ENCODE measurements at places on chromosomes 3 and 15. TPM values are rescaled to one million over a fixed set of nuclear protein-coding genes. Genes with fewer than 3 reads are reported as not detected.

Gene IL5RA
- not detected for total RNA-seq

Gene VGLL3
- not detected for total RNA-seq

- no peaks in the 10 kb centered on the region for H3K36me3 ChIP-seq
- DNase-seq: no peak
- H3K27me3 ChIP-seq: no peaks in the 10 kb centered on the region
- no peaks in the 10 kb centered on the region for H3K4me1 ChIP-seq
- no peak overlapping the region for H3K27ac ChIP-seq
Measured at GRCh38 chr15:36964626-36965025, 135.7 kb downstream of the MEIS2 start.

DNA sequence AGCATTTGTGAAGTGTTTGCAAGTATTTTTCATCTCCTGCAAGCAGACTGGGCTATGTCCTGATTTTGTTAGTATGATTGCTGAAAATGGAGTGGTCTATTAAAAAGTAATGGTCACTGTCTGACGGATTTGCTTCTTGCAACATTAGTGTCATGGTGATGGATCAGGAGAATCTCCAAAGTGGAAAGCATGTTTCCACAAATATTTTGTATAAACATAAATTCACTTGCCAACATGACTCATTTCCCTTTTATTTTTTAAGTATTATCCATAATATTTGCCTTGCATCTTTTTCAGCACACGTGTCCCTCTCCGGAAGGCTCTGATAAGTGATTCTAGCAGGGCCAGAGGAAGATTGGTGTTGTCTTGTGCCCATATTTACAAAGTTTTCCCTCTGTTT, 27.4 kb upstream of the CACNA2D3 start:
- no peak overlapping the region for H3K27ac ChIP-seq
- H3K4me1 ChIP-seq: no peaks in the 10 kb centered on the region
- peaks cover 4% of the 10 kb centered on the region for H3K27me3 ChIP-seq
- DNase-seq: no peak

DNA sequence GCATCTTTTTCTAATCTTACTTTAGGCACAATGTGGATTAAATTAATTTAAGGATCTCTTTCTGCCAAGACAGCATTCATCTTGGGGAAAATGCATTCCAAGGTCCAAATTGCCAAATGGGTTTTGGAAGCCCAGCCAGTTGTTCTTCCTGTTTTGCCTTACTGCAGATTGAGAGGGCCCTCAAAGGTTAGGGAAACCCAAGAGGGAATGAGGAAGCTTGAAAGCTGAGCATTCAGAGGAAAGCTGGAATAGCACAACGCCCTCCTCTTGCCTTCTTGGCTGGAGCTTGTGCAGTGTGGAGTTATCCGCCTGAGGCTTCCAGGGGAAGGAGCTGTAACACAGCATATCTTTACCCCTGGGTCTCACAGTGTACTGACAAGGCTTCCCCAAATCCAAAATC, 18.2 kb upstream of the SACM1L start:
- no peak overlapping the region for H3K4me3 ChIP-seq
- peaks cover 42% of the 10 kb centered on the region for H3K4me1 ChIP-seq
- H3K27me3 ChIP-seq: no peaks in the 10 kb centered on the region
- peaks cover 51% of the 10 kb centered on the region for H3K36me3 ChIP-seq

GRCh38 chr15:75982468-75982867, 29.8 kb downstream of the NRG4 start:
- no peaks in the 10 kb centered on the region for H3K4me1 ChIP-seq
- no peak overlapping the region for H3K27ac ChIP-seq
- DNase-seq: no peak

GRCh38 chr15:40510201-40510600, 39.4 kb downstream of the CHST14 start:
- H3K4me3 ChIP-seq: no peak overlapping the region
- no peaks in the 10 kb centered on the region for H3K36me3 ChIP-seq
- no peak overlapping the region for H3K27ac ChIP-seq
- no peak for DNase-seq

- no peak for DNase-seq
- peaks cover under 1% of the 10 kb centered on the region for H3K27me3 ChIP-seq
- H3K4me1 ChIP-seq: no peaks in the 10 kb centered on the region
- H3K36me3 ChIP-seq: no peaks in the 10 kb centered on the region
- no peak overlapping the region for H3K27ac ChIP-seq
- no peak overlapping the region for H3K4me3 ChIP-seq
Measured at GRCh38 chr3:157420606-157421130, 16.0 kb upstream of the PTX3 start.

GRCh38 chr3:134699141-134699711, 48.4 kb upstream of the KY start:
- DNase-seq: no peak
- no peak overlapping the region for H3K4me3 ChIP-seq
- no peak overlapping the region for H3K27ac ChIP-seq
- H3K4me1 ChIP-seq: no peaks in the 10 kb centered on the region

- H3K4me1 ChIP-seq: peaks cover 29% of the 10 kb centered on the region
- no peaks in the 10 kb centered on the region for H3K36me3 ChIP-seq
- no peak for DNase-seq
- H3K27ac ChIP-seq: peak overlapping the region; percentile 89
- H3K27me3 ChIP-seq: no peaks in the 10 kb centered on the region
- peak overlapping the region; percentile 83 for H3K4me3 ChIP-seq
Measured at GRCh38 chr3:183637106-183637486, 1.7 kb downstream of the KLHL24 start.

DNA sequence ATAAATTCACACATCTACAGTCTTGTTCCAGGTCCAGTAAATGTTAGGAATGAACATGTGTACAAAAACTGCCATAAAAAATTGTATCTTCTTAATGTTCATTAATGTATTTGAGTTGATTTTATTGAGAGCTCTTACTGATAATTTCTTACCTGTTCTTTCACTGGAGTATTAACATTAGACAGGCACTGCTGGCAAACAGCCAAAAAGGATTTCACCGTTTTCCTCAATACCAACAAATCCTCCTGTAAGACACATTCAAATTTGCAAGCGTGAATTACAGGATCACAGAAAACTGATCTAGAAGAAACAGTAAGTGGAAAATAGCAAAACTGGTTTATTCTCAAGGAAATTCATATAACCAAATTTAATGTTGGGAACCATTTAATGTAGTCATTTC, 127.4 kb downstream of the PCCB start:
- H3K27ac ChIP-seq: no peak overlapping the region
- H3K27me3 ChIP-seq: no peaks in the 10 kb centered on the region
- H3K4me1 ChIP-seq: no peaks in the 10 kb centered on the region
- peaks cover 24% of the 10 kb centered on the region for H3K36me3 ChIP-seq
- H3K4me3 ChIP-seq: no peak overlapping the region

Gene AMT
- total RNA-seq: 3.2 TPM

DNA sequence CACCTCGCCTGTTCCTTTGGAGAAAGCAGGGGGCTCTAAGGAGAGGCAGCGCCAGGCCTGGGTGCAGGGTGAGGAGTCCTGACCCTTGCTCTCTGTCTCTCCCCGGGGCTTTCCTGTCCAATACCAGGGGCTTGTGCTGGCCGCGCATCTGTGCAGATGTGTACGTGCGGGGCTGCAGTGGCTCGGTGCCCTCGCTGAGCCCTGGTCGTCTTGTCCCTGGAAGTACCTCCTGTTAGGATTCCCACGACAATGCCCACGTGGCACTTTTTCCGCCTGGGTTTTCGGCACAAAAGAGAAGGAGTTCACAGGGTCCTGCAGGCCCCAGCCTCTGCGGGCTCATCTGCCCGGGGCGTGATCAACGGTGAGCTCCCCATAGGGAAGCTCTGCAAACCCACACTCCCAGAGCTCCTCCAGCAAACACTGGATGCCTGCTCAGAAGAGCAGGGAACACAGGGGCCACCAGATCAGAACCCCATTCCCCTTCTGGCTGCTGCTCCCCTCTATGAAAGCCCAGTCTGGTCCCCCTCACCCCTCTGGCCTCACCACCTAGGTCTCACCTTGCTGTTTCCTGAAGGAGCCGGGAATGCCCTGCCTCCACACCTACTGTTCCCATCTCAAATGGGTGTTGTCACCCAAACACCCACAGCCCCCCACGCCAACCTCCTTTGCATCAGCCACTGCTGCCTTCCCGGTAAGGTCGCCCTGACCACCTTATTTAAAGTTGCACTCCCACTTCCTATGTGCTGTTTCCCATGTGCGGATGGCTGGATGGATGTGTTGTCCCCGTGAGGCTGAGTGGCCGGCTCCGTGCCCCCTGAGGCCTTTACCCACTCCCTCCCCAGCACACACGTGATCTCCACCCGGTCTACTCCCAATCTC, 62.6 kb upstream of the PRR20G start:
- H3K4me3 ChIP-seq: no peak overlapping the region
- no peaks in the 10 kb centered on the region for H3K36me3 ChIP-seq
- no peaks in the 10 kb centered on the region for H3K4me1 ChIP-seq
- H3K27ac ChIP-seq: no peak overlapping the region

- no peaks in the 10 kb centered on the region for H3K27me3 ChIP-seq
- no peaks in the 10 kb centered on the region for H3K4me1 ChIP-seq
- DNase-seq: no peak
- no peak overlapping the region for H3K27ac ChIP-seq
- no peak overlapping the region for H3K4me3 ChIP-seq
Measured at GRCh38 chr3:75938921-75939320, 153.6 kb upstream of the ZNF717 start.

GRCh38 chr15:93072411-93073394, 16.3 kb downstream of the RGMA start:
- peaks cover 13% of the 10 kb centered on the region for H3K4me1 ChIP-seq
- H3K4me3 ChIP-seq: peak overlapping the region; percentile 26
- no peaks in the 10 kb centered on the region for H3K36me3 ChIP-seq
- H3K27ac ChIP-seq: no peak overlapping the region

DNA sequence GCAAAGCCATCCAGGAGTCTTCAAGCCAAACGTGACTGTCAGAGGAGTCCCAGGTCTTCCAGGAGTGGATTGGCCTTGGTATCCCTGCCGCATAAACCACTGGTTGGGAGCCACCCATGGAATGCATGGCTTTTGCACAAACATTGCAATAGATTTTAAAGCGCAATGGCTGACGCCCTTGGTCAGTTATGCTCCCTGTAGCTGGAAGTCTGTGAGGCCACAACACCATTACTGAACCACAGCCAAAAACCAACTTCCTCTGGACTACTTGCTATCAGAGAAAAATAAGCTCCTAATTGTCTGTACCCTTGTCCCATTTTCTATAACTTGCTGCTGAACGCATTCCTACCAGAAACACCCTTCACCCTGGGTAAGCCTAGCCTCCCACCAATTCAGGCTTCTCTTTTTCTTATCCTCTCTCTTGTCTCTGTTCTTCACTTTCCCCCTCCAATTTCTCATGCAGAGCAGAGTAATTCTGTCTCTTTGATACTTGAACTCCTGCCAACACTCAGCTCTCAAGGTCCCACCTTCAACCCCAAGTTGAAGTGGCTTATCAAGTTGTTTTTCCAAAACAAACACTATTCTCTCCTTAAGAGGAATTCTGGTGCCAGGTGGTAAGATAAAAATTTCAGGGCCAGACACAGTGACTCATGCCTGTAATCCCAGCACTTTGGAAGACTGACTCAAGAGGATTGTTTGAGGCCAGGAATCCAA, 176.4 kb upstream of the UBE2E1 start:
- DNase-seq: no peak
- no peak overlapping the region for H3K27ac ChIP-seq
- no peaks in the 10 kb centered on the region for H3K4me1 ChIP-seq
- H3K4me3 ChIP-seq: no peak overlapping the region
- H3K27me3 ChIP-seq: peaks cover 7% of the 10 kb centered on the region

Gene AGBL1
- not detected for total RNA-seq

- peaks cover 39% of the 10 kb centered on the region for H3K27me3 ChIP-seq
- no peak overlapping the region for H3K27ac ChIP-seq
- DNase-seq: no peak
- no peak overlapping the region for H3K4me3 ChIP-seq
Measured at GRCh38 chr3:62873451-62873760, 1.8 kb downstream of the CADPS start.

Gene MESP1
- total RNA-seq: 5.1 TPM

DNA sequence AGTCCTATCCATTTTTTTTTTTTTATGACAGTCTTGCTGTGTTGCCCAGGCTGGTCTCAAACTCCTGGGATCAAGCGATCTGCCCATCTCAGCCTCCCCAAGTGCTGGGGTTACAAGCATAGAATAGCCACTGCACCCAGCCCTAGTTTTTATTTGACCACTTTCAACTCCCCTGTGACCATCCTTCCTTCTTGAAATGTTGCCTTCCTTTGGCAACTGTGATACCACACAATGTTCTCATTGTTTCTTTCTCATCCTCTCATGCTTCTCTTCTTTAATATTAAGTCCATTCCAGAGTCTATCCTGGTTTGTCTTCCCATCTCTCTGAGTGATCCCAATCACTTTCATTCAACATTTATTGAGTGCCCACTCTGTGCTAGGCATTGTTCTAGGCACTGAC, 7.9 kb upstream of the GPD1L start:
- DNase-seq: no peak
- H3K36me3 ChIP-seq: peaks cover 3% of the 10 kb centered on the region
- peaks cover 24% of the 10 kb centered on the region for H3K27me3 ChIP-seq
- no peak overlapping the region for H3K4me3 ChIP-seq
- H3K4me1 ChIP-seq: peaks cover 10% of the 10 kb centered on the region

GRCh38 chr3:4356546-4357410, 53.6 kb downstream of the SETMAR start:
- H3K27me3 ChIP-seq: no peaks in the 10 kb centered on the region
- peaks cover 4% of the 10 kb centered on the region for H3K36me3 ChIP-seq
- H3K27ac ChIP-seq: no peak overlapping the region
- peaks cover 15% of the 10 kb centered on the region for H3K4me1 ChIP-seq

Gene BNC1
- total RNA-seq: not detected

DNA sequence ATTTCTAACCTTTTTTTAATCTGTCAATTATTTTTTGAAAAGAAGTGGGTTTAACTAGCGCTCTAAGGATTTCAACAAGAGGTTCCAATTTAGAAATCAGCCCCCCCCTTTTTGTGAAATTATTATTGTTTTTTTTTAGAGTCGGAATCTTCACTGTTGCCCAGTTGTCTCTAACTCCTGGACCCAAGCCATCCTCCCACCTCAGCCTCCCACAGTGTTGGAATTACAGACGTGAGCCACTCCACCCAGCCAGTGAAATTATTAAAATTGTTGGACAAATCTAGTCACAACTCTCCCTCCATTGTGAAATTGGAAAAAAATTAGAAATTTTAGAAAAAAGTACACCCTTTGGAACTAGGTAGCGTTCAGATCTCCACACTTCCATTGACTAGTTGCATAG, 2.5 kb downstream of the AKAP13 start:
- no peaks in the 10 kb centered on the region for H3K27me3 ChIP-seq
- H3K4me3 ChIP-seq: no peak overlapping the region
- no peak overlapping the region for H3K27ac ChIP-seq
- no peak for DNase-seq
- peaks cover 27% of the 10 kb centered on the region for H3K36me3 ChIP-seq

- H3K36me3 ChIP-seq: no peaks in the 10 kb centered on the region
- H3K27ac ChIP-seq: no peak overlapping the region
- H3K4me3 ChIP-seq: no peak overlapping the region
- no peaks in the 10 kb centered on the region for H3K4me1 ChIP-seq
Measured at GRCh38 chr3:182440101-182440500, 353.2 kb upstream of the ATP11B start.

GRCh38 chr3:31092748-31093589, 198.5 kb upstream of the GADL1 start:
- no peak overlapping the region for H3K27ac ChIP-seq
- peaks cover 12% of the 10 kb centered on the region for H3K4me1 ChIP-seq
- no peak overlapping the region for H3K4me3 ChIP-seq
- no peak for DNase-seq

Data from activated CD8-positive, alpha-beta memory T cell treated with anti-CD3 and anti-CD28 coated beads, Interleukin-2, amount 10 ng/mL, durations not matched to agents 7 days and 5 days (primary cell).